ENCODE measurements at places on chromosomes 13 and 19. TPM values are rescaled to one million over a fixed set of nuclear protein-coding genes. Genes with fewer than 3 reads are reported as not detected.

DNA sequence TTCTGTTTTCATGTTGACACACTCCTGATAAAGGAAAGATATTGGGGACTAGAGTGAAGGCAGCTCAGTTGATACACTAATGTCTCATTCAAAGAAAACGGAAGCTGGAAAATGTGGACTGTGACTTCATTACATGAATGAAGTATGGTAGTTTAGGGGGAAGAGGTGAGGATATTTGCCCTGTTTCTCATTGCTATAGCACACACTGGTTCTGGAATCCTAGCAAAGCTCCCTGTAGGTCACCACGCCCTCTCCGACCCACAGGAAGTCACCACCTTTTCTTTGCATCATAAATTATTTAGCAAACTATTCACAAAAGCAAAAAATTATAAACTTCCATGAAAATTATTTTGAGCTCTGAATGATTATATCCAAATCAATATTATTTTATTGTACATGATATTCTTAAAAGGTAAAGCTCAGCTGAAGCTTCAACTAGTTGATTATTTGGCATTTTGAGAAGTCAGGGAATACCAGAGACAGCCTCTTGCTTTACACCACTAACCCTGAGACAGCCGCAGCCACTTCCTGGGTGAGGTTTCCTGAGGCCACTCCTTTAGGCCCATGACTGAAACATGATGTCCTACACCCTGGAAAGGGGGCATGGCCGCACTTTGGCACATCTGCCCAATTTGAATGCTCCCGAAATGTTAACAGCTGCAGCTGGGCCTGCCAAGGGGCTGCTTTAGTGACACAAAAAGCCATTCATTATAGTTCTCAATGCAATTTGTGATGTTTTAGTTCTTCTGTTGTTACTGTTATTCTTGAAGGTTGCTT, 50.0 kb upstream of the WDFY2 start:
- DNase-seq = no peak

DNA sequence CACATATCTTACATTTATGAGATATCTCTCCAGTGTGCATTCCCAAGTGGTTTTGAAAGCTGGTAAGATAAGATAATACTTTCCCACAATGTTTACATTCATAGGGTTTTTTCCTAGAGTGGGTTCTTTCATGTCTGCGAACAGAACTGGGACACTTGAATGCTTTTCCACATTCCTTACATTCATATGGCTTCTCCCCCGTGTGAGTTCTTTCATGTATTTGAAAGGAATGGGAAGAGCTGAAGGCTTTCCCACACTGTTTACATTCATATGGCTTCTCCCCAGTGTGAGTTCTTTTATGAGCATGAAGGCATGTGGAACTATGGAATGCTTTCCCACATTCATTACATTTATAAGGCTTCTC, 19.7 kb downstream of the ZNF433 start:
- no peak for DNase-seq

The GPR18 gene
- not detected for polyA plus RNA-seq

- peak; percentile 8 for DNase-seq
Measured at GRCh38 chr13:23440821-23441618, 7.5 kb upstream of the SACS start.

DNA sequence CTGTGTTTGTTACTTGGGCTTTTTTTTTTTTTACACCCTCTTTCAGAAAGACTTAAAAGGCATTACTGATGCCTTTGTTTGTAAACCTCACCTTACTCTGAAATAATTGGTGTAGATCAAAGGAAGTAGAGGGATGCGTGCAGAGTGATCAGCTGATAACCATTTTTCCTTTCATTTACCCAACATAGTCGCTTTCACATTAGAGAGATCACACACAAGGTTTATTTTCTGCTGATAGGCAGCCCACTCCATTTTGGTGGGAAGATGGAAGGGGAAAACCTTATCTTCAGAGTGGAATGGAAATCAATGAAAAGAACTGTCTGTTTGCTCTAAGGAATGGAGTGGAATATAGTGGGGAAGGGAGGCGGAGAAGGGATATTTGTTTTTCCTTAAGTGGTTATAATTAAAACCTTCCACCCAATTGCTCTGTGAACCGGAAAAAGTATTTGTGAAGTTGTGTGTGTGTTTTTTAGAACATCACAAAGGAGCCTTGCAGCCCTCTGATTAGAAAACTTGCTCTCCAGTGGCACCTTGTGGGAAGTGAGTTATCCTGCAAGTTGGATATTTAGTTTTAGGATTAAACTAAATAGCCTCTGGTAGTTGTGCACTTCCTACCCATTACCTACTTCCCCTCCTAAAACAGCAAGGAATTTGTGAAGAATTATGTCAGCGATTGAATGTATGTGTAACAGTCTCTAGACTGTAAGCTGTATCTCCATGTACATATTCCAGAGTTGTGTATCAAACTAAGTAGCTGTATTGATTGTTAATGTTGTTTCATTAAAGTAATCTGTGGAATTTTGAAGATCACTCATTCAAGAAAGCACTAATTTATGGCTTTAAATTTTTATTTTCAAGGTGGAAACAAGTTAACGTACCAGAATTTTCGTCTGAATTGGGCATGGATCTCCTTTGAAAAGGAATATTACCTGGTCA, 76.8 kb downstream of the FREM2 start:
- peak; percentile 1 for DNase-seq

DNA sequence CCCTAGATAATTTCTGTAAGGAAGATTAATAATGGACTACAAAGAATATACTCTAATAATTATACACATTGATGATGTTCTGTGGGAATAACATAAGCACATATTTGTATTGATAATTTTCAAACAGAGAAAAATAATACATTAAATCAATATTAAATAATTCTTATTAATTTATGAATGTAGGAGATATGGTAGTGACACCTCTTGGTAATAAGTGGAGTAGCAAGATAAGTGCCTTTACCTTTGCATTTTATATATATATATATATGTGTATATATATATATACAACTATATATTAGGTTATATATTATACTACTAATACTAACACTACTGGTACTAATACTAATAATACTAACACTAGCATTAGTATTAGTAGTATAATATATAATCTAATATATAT, 905.8 kb downstream of the SLITRK1 start:
- DNase-seq = no peak

DNA sequence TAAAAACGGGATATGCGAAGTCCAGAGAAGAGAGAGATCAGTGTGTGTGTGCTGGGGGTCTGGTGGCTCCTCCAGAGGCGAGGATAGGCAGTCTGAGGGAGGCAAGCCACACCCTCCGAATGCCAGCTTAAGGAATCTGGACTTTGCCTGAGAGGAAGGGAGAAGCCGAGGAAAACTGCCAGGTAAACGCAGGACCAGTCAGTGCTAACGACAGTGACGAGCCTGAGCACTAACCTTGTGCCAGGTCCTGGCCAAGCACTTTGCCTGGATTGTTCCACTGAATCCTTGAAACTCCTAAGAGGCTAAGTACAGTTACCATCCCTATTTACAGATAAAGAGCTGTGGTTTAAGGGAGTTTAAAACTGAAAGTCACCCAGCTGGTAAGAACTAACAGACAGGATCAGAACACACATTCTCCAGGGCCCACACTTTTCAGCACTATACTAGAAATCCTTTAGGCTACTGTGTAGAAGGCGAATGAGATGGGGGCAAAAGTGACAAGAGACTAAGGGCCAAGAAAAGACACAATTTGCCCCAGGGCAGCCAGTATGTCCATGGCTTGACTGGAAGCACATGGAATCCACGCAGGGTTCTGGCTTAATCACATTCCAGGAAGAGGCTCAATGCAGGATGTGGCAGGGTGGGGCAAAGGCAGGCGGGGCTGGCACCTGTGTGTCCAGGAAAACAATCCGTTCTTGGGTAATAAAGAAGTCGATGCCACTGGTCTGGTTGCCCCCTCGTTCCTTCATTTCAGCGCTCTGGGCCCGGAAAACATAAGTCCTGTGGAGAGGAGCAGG, 15.1 kb downstream of the SMG9 start:
- no peak for DNase-seq

The SHISA2 gene
- polyA plus RNA-seq = not detected

DNA sequence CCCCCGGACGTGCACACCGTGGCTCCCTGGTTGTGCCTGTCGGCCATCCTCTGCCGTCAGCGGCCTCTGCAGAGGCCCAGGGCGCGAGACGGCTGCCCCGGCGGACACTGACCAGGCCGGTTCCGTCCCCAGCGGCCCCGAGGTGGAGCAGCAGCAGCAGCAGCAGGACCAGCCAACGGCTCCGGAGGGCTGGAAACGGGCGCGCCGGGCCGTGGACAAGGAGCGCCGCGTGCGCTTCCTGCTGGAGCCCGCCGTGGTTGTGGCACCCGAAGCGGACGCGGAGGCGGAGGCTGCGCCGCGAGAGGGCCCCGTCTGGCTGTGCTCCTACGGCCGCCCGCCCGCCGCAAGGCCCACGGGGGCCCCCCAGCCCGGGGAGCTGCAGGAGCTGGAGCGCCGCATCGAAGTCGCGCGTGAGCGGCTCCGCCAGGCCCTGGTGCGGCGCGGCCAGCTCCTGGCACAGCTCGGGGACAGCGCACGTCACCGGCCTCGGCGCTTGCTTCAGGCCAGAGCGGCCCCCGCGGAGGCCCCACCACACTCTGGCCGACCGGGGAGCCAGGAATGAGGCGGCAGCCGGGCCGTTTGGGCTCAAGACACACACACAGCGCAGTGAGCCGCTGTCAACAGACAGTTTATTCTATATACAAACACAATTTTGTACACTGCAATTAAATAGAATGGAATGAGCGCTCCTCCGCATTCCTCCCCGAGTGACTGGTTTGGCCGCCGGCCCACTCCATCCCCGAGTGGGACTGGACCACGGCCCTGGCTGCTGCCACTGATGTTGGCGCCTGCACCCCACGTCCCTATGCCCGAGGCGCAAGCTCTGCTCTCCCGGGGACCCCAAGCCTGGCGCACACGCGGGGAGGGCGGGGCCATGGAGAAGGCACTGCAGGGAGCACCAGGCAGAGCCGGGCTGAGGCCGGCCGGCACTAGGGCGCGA, 9.1 kb downstream of the GRIN3B start:
- no peak for DNase-seq

DNA sequence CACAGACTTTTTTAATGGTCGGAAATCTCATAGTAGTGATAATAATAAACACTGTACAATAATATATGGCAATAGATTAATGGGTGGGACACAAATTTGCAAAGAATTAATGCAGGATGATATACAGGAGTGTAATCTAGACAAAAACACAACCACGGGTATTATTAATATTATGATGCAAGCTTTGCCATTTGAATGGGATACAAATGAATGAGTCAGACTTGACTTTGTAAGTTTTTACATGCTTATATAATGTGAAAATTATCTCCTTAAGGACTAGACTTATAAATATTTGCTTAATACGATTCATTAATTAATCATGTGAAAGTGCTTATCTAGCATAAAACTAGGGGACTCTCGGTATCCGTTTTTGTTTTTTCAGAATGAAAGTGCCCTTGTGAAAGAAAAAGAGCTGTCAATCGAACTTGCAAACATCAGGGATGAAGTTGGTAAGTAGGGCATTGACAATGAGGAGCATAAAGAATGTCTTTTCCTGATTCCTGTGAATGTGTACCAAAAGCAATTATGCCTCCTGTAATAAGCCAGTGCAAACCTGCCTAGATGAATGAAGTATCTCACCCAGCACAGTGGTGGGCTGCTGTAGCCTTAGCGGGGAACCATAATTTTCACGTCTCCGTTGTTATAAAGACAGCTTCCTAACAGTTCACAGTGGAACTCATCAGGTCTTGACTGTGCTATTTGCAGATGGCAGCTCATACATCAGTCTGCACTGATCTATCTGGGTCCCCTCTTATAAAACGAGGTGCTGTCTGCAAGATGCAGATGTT, 155.7 kb downstream of the SLC7A1 start:
- DNase-seq = no peak

GRCh38 chr13:94233401-94233800, 246.1 kb downstream of the DCT start:
- DNase-seq = peak; percentile 54

DNA sequence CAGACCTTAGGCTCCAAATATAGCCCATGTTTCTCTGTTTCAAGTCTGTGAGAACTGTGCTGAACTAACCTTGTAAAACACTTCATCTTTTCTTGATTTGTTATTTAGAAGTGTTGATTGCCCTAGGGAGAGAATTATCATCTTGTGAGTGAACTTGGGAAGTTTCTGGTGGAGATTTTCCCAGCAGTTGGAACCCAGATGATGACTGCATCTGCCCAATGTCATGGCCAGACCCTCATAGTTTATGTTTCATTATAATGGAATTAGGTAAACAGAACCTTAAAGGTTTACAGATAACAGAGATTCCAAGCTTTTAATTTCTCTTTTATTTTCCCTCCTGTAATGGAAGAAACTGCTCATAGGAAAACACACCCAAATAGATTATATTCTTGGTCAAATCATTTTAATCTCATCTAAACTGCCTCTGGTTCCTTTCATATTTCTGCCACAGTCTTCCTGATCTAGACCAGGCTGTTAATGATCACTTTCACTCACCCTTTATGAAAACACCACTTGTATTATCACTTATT, 569.1 kb downstream of the KCTD12 start:
- no peak for DNase-seq

- no peak for DNase-seq
Measured at GRCh38 chr19:52943134-52943883, 19.4 kb downstream of the ZNF816 start.

DNA sequence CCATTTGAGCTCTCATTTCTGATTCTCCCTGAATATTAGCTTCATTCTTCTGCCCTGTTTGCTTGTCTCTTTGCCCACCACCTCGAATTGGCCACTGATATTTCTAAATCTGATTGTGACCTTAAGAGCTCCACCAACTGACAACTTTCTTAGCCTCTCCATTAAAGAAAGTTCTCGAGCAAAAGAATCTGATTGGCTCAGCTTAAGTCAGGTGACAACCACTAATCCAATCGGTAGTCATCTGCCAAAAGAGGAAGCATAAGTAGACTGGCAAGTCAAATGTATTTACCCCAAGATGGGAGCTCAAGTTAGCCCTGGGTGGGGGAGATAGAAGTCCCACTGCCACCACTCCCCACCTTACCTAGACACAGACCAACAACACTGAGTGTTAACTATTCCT, 41.5 kb downstream of the NOTCH3 start:
- peak; percentile 17 for DNase-seq

The SLC25A41 gene
- 0.22 TPM for polyA plus RNA-seq

DNA sequence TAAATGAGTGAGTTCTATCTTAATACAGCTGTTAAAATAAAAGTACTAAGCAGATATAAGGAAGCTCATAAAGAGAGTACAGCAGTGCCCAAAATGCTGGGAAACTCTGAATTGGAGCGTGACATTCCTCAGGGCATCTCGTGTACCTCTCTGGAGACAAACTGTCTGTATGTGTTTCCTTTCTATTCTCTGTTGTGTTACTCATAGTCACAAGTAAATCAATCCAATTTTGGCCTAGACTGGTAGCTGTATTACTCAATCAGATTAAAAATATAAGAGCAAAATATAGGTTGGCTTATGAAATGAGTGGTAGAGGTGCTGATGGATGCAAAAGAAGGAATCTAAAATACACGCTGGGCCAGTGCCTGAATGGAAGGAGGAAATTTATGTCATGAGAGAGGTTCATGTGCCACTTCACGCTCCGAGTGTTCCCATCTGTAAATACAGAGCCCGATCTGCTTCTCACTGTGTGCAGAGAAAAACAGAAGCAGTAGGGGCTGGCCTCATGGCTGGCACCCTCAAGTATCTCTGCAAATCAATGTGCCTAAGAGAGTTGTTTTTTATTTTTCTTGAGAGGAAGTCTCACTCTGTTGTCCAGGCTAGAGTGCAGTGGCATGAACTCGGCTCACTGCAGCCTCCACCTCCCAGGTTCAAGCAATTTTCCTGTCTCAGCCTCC, 58.7 kb upstream of the RGCC start:
- no peak for DNase-seq
